ENCODE measurements at places on chromosomes 1 and 21. TPM values are rescaled to one million over a fixed set of nuclear protein-coding genes. Genes with fewer than 3 reads are reported as not detected.
A peak's percentile ranks its signal among the peaks of the same experiment; 100 is the strongest.

BMP8B gene
- 0.08 TPM for polyA plus RNA-seq

- no peak overlapping the region for H3K27ac ChIP-seq
- no peaks in the 10 kb centered on the region for H3K4me1 ChIP-seq
- no peaks in the 10 kb centered on the region for H3K36me3 ChIP-seq
- peaks cover 3% of the 10 kb centered on the region for H3K27me3 ChIP-seq
- peak overlapping the region; percentile 75 for H3K4me3 ChIP-seq
- DNase-seq: no peak
Measured at GRCh38 chr1:14924455-14925331, 228.9 kb upstream of the TMEM51 start.

- H3K27ac ChIP-seq: no peak overlapping the region
- H3K4me3 ChIP-seq: peak overlapping the region; percentile 50
- no peaks in the 10 kb centered on the region for H3K4me1 ChIP-seq
- peak; percentile 42 for DNase-seq
Measured at GRCh38 chr1:10867138-10867721, 70.8 kb upstream of the CASZ1 start.

- H3K4me3 ChIP-seq: no peak overlapping the region
- H3K27me3 ChIP-seq: no peaks in the 10 kb centered on the region
- no peaks in the 10 kb centered on the region for H3K4me1 ChIP-seq
- no peak for DNase-seq
Measured at GRCh38 chr1:214338212-214338611, 57.3 kb downstream of the SMYD2 start.

LCE2C gene
- not detected for polyA plus RNA-seq

- H3K4me3 ChIP-seq: no peak overlapping the region
- DNase-seq: no peak
- H3K4me1 ChIP-seq: no peaks in the 10 kb centered on the region
- no peaks in the 10 kb centered on the region for H3K36me3 ChIP-seq
Measured at GRCh38 chr1:224219612-224220059, 36.6 kb downstream of the DEGS1 start.

RNPEP gene
- polyA plus RNA-seq: 14.3 TPM

DNA sequence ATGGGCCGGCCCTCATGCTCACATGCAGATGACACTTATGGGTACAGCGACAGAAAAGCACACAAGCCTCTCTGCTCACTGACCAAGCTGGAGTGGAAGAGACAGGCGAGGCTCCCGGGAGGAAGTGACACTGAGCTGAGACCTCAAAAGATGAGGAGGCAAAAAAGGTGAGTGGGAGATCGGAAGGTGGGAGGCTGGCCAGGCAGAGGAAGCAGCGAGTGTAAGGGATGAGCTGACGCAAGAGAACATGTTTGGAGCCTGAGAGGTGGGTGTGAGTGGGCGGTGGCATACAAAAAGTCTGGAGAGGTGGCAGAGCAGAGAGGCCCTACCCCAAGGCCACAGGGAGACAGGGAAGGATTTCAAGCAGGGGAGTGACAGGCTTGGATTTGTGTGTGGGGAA, 18.2 kb upstream of the CDCP2 start:
- no peak overlapping the region for H3K27ac ChIP-seq
- no peaks in the 10 kb centered on the region for H3K4me1 ChIP-seq
- no peak overlapping the region for H3K4me3 ChIP-seq
- H3K36me3 ChIP-seq: no peaks in the 10 kb centered on the region
- H3K27me3 ChIP-seq: no peaks in the 10 kb centered on the region

DNA sequence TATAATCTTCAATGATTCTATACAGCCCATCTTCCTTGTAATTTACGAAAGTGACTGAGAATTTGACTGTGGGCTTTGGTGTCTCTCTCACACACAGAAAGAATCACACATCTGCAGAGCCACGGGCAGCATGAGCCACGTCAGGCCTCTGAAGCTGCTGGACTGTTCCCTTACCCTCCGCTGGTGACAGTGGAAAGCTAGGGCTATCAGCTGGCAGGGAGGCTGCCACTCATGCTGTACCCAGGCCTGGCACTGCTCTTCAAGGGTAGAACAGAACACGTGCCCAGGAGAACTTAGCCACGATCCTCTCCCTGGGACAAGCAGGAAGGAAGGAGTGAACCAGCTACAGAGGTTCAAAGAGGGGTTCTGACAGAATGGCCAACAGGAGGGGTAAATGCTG, 90.7 kb downstream of the JAK1 start:
- peak overlapping the region; percentile 7 for H3K27ac ChIP-seq
- no peak overlapping the region for H3K4me3 ChIP-seq
- H3K27me3 ChIP-seq: no peaks in the 10 kb centered on the region
- peaks cover 9% of the 10 kb centered on the region for H3K4me1 ChIP-seq
- peaks cover 83% of the 10 kb centered on the region for H3K36me3 ChIP-seq
- peak; percentile 52 for DNase-seq

DNA sequence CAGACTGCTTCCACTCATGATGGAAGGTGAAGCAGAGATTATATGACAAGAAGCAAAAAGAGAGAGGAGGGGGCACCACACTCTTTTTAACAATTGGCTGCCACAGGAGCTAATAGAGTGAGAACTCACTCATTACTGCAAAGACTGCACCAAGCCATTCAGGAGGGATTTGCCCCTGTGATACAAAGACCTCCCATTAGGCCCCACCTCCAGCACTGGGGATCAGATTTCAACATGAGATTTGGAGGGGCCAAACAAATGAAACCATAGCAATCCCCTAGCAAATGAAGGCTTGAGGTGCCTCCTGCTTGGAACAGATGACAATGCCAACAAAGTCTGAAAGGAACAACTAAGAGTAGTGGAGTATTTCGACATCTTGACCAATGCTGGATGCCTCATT, 122.5 kb upstream of the COA6 start:
- H3K36me3 ChIP-seq: no peaks in the 10 kb centered on the region
- no peak overlapping the region for H3K27ac ChIP-seq
- H3K27me3 ChIP-seq: no peaks in the 10 kb centered on the region
- no peak overlapping the region for H3K4me3 ChIP-seq
- no peaks in the 10 kb centered on the region for H3K4me1 ChIP-seq

DNA sequence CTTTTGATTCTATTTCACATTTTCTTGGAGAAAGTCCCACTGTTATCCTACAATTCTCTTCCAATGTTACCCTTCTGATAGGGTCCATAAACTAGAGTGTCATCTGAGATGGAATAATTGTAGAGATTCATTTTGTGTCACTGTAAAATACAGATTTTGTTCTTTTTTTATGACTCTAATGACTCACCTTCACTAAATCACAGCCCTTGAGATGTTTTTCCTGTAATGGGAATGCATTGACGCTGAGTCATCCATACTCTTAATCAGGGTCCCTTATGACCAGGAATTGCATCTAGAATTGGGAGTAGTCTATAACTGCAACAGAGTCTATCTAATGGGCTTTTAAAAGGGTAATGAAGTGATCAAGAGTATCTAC, 315.5 kb downstream of the TGFB2 start:
- no peaks in the 10 kb centered on the region for H3K27me3 ChIP-seq
- H3K36me3 ChIP-seq: no peaks in the 10 kb centered on the region
- H3K4me3 ChIP-seq: no peak overlapping the region
- H3K4me1 ChIP-seq: no peaks in the 10 kb centered on the region

GRCh38 chr1:146016891-146017290, 4.6 kb downstream of the HJV start:
- H3K36me3 ChIP-seq: no peaks in the 10 kb centered on the region
- DNase-seq: no peak
- no peaks in the 10 kb centered on the region for H3K27me3 ChIP-seq
- H3K27ac ChIP-seq: no peak overlapping the region
- H3K4me1 ChIP-seq: peaks cover 12% of the 10 kb centered on the region

POU2F1 gene
- 2.4 TPM for polyA plus RNA-seq

DNA sequence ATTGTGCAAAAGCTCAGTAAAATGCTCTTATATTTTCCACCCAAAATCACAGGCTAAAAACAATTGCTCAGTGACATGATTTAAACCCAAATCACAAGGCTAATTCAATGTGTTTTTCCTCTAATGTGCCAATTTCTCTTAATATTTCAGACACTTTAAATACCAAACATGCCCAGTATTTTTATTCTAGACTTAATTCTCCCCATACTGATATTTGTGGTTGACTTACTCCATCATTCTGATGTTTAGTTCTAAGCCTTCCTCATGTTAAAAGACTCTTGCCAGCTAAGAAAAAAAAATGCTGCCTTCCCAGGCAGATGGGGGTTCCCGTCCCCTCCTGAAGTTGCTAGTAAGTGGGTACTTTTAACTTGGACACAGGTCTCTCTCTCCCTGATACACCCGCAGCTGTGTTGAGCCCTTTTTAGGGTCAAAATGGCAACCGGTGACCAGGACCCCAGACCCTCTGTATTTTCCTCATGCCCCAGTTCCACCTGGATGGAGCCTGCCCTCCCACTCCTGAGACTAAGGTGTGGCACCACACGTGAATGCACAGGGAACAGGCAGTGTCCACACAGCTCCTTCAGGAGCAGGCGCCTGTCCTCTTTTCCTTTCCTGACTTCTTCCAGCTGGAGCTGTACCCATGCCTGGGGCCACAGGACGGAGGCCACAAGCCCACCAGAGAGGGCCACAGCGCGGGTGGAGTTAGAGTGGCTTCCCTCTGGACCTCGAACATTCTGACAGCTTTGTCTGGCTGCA, 118.9 kb downstream of the RIPK4 start:
- H3K27me3 ChIP-seq: no peaks in the 10 kb centered on the region
- DNase-seq: no peak
- no peak overlapping the region for H3K4me3 ChIP-seq
- peaks cover 12% of the 10 kb centered on the region for H3K4me1 ChIP-seq
- H3K36me3 ChIP-seq: no peaks in the 10 kb centered on the region
- H3K27ac ChIP-seq: no peak overlapping the region

GBP7 gene
- not detected for polyA plus RNA-seq

Measured in heart left ventricle (tissue), 16 donors.